AG08395 (cell line): ENCODE measurements at places on chromosomes 4 and X.

GRCh38 chr4:38856524-38857337 is at the start of gene TLR6:
TLR6 (minus strand) TSS chr4:38856817; CDS start chr4:38829473, 27,344 bp downstream.
- peak; percentile 27 for DNase-seq

GRCh38 chrX:39603230-39603629 is 494.5 kb downstream of the BCOR start:
- no peak for DNase-seq

- DNase-seq = peak; percentile 67
These were observed 16.1 kb downstream of the RNF4 start for GRCh38 chr4:2484993-2485392.

DNA sequence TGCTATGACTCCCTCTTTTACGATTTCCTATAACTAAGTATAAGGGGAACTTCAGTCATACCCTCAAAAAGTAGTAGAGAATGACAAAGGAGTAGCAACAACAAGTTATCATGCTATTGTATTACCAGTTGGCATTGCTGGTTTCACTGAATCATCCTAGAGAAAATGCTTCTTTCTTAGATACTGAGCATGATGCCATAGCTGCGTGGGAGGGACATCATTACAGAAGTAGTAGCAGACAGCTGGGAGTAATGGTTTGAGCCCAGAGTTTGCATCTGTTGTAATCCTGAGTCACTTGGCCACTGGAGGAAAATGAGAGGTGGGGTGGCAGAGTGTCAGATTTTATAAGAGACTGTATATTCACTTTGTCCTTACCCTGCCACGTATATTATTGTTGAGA is 38.6 kb downstream of the MTMR1 start:
- DNase-seq = peak; percentile 88

GRCh38 chrX:11666952-11667685 is 1.4 kb upstream of the ARHGAP6 start:
- DNase-seq = no peak

GRCh38 chrX:99242001-99242400 is 1168.1 kb downstream of the PCDH19 start:
- no peak for DNase-seq
